ENCODE measurements at places on chromosomes 1 and 21.

DNA sequence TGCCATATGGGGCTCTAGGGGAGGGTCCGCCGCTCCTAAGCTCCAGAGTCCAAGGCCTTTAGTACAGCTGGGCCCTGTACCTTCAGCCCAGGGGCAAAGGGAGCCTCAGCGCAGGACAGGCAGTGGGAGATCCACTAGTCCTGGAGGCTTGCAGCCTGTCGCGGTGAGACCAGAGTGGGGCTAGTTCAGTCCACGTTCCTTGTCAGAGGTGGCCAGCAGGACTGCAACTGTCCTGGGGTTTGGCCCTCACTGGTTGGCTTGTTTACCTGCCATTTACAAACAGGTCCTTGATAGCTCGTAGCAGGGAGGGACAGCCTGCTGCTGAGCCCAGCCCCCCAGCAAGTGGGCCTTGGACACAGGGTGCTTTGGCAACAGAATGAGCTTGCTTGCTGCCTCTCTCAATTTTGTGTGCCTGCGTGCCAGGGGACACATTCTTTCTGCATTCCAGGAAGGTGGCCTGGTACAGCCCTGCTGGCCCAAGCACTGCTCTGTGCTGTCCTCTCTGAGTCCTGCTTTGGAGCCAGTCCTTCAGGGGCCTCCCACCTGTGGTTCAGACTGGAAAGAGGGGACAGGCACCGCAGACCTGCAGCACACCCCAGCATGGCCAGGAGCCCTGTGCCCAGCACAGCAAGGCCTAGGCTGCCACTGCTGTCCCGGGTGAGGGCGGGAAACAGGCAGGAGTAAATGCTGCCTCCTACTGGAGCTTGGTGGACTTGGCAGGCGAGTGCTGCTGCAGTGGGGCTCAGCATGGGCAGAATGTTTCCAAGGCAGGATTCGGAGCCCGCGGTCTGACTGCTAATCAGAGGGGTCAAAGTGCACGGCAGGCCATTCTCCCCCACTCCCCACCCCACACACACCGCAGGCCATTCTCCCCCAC is 15.2 kb downstream of the H6PD start:
- DNase-seq: no peak

DNA sequence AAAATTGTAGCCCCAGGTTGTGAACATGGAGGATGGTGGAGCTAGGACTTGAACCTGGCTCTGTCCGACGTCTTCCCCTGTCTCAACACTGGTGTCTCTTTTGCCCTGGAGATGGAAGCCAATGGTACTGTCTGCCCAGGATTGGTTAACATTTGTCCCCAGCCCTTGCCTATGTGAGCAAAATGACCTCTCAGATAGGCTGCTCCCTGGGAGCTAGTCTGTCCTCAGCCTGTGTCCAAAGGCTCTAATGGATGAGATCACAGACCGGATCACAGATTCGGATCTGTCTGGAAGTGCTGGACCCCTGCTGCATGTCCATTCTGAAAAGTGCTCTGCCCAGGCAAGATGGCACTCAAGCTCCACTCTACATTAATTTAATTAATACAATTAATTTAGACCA is 394.4 kb upstream of the VAMP3 start:
- DNase-seq: no peak

DNA sequence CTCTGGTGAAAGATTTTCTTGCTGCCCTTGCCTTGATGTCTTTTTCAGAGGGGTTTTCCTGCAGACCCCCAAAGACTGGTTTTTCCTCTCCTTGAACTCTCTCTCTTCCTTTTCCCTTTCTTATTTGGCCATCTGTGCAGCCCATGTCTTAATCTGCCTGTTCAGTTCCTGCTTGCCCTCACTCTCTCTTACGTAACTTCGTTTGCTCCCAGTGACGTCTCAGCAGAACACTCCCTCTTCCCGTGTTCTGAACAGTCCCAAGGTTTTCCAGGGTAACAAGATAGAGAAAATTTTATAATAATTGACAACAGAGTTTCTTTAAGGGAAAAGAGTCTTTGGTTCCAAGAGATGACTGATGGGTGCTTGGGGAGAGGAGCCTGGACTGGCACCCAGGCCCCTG is 109.1 kb upstream of the LMO4 start:
- no peak for DNase-seq

DNA sequence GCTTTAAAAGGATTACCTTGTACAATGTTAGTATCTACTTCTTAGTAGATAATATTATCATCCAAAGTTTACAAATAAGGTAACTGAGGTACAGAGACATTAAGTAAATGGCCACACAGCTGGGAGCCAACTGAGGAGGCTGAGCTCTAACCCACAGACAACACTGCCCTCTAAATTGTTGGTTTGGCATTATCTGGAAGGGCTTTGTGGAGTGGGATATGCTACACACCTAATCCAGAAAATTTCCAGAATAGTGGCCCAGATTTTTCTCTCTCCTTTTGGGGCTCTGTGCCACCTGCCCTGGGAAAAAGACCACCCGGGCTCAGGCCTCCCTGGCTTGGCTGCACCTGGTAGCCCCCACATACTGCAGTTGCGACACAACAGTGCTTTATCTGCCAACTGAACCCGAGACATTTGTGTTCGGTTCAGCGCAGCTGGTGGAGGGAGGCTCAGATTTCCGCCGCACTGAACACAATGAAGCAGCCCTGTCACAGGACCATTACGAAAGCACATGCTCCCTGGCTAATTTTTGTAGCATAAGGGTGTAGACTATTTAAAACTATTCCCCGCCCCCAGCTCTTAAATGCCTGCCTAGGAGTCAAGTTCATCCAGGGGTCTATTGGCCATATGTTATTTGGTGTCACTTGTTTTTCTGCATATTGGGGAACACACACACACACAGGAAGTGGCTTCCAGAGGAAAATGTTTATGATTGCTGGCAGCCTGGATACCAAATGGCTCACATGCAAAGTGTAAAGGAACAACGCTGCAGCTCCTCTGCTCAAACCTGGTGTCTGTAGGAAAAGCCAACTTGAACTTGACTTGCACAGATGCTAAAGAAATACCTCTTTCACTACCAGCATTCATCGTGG is 92.3 kb upstream of the ESRRG start:
- no peak for DNase-seq

- no peak for DNase-seq
These were observed at the start of gene PADI4 for GRCh38 chr1:17307946-17308345. Gene PADI4 (plus strand): TSS chr1:17308197. CDS start chr1:17308223, 26 bp downstream.

DNA sequence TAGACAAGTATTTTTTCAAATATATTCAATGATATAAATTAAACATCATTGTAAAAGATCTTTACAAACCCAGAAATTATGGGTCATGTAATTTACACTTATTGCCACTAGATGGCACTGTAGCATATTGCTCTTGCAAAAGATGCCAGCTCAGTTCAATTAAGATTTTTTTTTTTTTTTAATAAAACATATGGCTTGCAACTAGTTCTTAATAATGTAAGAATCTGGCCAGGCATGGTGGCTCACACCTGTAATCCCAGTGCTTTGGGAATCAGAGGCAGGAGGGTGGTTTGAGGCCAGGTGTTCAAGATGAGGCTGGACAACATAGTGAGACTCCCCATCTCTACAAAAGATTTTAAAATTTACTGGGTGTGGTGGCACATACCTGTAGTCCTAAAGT is 49.4 kb upstream of the DESI2 start:
- no peak for DNase-seq

GRCh38 chr1:173431304-173432045 is 45.7 kb upstream of the PRDX6 start:
- peak; percentile 84 for DNase-seq

GRCh38 chr1:151196292-151196800 is 2.0 kb upstream of the PIP5K1A start:
- DNase-seq: no peak

- no peak for DNase-seq
These were observed 115.8 kb downstream of the C1orf94 start for GRCh38 chr1:34292472-34292871.

DNA sequence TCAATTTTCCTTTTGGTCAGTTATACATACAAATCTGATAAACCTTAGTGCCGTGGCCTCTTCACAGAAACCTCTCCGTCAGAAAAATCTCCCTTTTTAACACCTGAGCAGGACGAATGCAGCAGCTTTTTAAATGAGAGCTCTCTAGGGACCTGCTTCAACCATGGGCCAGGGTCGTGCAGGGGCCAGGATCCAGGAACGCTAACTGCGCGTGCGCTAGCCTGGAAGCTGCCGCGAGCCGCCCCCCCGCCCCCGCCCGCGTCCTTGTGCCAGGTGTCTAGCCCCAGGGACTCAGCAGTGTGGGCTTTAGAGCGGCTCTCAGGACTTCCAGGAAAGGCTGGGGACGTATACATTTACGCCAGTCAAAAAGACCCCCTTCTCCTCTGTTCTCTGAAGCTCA is 136.8 kb upstream of the FMN2 start:
- no peak for DNase-seq

DNA sequence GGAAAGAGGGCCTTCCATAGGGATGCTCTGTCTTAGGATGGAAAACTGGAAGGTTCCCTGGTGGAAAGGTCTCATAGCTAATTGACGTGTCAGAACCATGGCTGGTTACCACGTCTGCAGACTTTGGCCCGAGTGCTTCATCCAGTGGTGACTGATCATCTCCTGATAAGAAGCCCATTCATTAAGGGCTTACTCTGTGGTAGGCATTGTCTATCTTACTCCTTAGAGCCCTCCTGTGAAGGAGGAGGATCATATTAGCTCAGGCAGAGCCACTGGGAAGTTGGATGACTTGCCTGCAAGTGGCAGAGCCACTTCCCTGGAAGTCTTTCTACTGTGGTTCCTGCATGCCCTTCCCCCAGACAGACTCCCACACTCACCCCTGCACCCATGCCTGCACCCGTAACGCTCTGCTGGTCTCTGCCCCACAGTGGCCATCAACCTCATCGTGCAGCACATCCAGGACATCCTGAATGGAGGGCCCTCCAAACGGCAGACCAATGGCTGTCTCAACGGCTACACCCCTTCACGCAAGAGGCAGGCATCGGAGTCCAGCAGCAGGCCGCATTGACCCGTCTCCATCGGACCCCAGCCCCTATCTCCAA is 79.9 kb downstream of the UCK2 start:
- DNase-seq: no peak

GRCh38 chr1:95006681-95007080 is 66.1 kb downstream of the ALG14 start:
- DNase-seq: no peak

DNA sequence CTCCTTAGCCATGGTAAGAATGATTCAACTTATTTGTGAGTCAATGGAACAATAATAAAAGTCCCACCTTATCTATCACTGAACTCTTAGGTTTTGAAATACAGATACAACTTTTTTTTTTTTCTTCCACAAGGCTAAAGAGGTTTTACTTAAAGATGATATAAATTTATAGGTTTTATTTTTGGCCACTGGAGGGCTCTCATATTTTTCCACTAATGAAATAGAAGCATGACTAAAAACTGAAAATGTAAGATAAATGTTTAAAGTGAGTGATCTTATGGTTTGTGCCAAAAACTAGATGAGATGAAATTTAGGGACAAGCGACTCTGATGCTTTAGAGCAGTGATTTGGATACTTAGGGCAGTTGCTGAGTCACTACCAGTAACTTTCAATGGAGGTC is 499.0 kb downstream of the NUF2 start:
- no peak for DNase-seq

DNA sequence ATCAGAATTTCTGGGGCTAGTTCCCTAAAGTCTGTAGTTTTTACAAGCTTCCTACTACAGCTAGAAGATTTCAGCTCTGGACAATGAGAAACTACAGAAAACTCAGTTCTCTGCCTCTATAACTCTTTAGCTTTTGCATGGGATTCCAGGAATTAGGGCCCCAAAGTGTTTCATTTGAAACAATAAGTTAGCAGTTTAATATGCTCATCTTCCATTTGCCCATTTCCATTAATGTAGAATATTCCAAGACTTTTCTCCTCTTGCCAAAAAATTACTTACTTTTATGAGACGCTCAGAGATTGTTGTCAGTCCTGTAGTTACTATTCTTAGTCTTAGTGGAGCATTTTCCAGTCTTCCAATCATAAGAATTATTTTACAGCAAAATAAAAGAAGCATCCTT is 719.9 kb downstream of the ADGRL2 start:
- DNase-seq: no peak

DNA sequence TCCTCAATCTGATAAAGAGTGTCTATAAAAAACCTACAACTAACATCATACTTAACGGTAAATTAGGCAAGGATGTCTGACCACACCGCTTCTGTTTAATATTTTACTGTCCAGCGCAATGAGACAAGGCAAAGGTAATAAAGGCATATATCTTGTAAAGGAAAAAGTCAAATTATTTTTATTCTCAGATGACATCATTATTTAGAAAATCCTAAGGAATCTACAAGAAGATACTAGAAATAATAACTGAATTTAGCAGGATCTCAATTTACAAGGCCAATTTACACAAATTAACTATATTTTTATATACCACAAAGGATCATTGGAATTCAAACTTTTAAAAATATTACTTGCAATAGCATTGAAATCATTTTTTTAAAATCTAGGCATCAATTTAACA is 29.4 kb downstream of the GJA4 start:
- no peak for DNase-seq

DNA sequence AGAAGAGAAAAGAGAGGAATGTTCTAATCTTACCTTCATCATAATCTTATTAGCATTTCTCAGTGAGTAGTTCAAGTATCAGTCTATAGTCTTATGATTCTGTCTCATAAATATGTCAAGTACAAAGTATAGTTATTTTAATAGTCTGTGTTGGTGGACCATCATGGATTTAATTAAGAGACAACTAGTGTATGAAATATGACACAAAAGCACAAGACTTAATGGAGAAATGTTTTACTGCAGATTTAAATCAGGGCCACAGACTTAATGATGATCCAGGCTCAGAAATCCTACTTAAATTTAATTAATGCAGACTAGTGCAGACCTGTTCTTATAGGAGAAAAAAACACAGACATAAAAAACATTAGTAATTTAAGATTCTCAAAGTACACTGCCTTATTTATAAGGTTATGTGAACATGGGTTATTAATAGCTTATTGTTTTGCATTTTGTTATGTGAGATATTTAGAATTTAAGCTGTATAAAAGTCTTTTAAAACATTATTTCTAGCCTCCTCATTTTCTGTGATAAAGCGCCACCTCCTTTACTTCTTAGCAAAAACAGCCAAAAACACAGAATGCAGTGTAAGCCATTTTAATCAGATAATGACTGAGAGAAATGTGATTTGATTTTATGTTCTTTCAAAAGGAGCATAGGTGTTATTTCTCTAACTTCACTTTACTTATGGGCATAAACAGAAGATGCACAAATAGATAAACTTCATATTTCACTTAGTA is 255.0 kb upstream of the SNX7 start:
- DNase-seq: no peak

DNA sequence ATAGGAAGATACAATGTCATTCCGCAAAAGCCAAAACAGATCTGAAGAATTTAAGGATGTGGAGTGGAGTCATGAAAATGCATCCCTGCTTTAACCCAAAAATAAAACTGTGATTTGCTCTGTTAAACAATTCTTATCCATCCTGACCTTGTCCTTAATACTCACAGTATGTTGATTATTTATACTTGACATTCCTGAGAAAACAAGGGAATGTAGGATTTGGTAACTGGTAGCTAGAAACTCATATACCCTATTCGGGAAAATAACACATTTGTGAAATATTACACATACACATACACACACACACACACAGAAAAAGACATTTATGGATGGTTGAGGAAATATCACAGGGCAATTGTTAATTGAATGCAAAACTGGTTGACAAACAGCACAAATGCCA is 80.2 kb downstream of the FMN2 start:
- DNase-seq: no peak
